CD4-positive, alpha-beta T cell treated with Interleukin-2 at 100 ng/mL for 4 hours (primary cell): ENCODE measurements at places on chromosomes 11 and 22.

DNA sequence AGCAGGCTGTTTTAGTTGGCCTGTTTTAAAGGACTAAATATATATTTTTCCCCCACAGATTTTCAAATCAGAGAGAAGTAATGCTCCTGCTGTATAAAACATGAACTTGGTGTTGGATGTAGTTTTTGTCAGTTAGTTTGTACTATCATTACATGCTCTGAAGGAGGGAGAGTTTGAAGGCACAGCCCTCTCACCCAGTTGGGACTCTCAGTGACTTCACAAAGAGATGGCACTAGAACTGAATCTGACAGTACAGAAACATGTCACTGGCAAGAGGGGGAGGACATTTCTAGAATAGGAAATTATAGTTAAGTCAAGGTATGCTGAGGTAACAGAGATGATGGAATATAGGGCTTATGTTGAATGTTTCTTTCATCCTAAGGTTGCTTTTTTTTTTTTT is 21.0 kb upstream of the C1QTNF4 start:
- no peak for DNase-seq

DNA sequence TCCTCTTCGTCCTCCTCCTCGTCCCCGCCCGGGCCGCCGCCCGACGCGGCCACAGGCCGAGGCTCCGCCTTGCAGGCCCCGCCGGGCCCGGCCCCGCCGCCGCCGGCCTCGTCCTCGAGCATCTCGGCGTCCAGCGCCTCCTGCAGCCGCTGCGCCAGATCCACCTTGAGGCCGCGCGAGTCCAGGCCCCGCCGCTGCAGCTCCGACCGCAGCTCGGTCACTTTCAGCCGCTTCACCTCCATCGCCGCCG is 417 bp downstream of the HNRNPUL2 start:
- no peak for DNase-seq

GRCh38 chr11:37689951-37690350 is 1091.9 kb upstream of the RAG2 start:
- DNase-seq, result no peak

DNA sequence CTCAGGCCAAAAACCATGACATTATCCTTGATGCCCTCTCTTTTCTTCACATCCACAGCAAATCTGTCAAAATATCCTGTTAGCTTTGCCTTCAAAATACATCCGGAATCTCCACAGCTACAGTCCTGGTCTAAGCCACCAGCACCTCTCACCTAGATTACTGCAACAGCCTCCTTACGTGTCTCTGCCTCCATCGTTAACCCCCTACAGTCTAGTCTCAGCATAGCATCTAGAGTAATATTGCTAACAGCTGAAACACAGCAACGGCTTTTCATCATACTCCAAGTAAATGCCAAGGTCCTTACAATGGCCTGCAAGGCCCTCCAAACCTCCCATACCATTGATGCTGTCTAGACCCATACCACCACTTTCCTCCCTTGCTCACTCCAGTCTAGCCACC is 4.4 kb downstream of the TSG101 start:
- no peak for DNase-seq

GRCh38 chr22:49734390-49734789 is 93.3 kb downstream of the BRD1 start:
- no peak for DNase-seq

- DNase-seq, result no peak
Observed at GRCh38 chr11:103031834-103032233, 60.1 kb downstream of the DCUN1D5 start.
